ENCODE measurements at places on chromosomes 16 and 17. TPM values are rescaled to one million over a fixed set of nuclear protein-coding genes. Genes with fewer than 3 reads are reported as not detected.

DNA sequence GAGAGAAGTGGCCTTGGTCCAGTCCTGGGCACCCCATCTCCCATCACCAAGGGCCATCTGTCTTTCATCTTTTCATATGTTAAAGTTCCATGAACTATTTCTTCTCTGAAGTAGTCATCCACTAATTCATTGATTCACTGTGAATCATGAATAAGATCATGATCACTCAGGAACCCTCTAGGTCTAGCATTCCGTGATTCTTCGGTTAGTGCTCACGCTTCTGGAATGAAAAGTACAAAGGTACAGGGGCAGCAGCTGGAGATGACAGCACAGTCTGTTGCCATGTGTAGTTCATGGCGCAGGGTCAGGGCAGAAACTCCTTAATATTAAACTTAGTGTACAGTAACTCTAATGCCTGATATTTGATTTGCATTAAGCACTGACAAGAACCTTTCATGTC lies 127.1 kb downstream of the CDH13 start:
- DNase-seq, result no peak
- no peak overlapping the region for H3K4me3 ChIP-seq
- no peaks in the 10 kb centered on the region for H3K36me3 ChIP-seq
- no peak overlapping the region for H3K27ac ChIP-seq

GRCh38 chr17:74453665-74454196 lies 12.7 kb upstream of the CD300A start:
- H3K4me1 ChIP-seq, result peaks cover 6% of the 10 kb centered on the region
- no peaks in the 10 kb centered on the region for H3K36me3 ChIP-seq
- H3K27ac ChIP-seq, result no peak overlapping the region
- peaks cover 19% of the 10 kb centered on the region for H3K27me3 ChIP-seq
- peak overlapping the region; percentile 50 for H3K4me3 ChIP-seq
- no peak for DNase-seq

DNA sequence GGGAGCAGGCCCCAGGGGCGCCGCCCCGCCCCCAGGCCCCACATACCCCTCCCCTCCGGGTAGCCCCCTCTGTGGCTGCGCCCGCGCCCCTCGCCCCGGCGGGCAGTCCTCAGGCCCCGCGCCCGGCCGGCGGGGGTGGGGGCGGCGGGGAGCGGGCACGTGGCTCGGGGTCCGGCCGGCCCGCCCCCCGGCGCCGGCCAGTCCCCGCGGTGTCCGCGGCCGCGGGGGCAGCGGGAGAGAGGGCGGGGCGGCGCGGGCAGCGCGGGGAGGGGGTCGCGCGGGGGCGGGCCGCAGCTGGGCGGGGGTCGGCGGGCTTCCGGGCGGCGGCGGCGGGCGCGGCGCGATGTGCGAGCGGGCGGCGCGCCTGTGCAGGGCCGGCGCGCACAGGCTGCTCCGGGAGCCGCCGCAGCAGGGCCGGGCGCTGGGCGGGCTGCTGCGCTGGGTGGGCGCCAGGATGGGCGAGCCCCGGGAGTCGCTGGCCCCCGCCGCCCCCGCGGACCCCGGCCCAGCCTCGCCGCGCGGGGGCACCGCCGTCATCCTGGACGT lies 335 bp downstream of the NECAB2 start:
- no peaks in the 10 kb centered on the region for H3K36me3 ChIP-seq
- no peak for DNase-seq
- peaks cover 5% of the 10 kb centered on the region for H3K4me1 ChIP-seq
- H3K27me3 ChIP-seq, result peaks cover 25% of the 10 kb centered on the region

DNA sequence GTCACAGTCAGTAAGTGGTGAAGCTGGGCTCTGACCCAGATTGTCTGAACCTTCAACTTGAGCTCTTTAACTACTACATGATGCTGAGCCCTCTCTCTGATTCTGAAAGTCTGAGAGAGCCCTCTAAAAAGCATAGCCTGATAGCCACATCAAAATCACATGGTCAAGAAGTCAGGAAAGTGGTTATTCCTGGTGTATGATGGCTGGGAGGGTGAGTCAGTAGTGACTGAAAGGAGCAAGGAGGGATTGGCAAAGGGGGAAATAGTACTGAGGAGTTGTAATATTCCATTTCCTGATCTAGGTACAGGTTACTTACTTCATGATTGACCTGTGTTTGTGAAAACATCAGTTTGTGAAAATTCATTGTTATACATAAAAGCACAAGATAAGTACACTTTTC lies 89.1 kb downstream of the SSH2 start:
- H3K27ac ChIP-seq, result no peak overlapping the region
- no peaks in the 10 kb centered on the region for H3K27me3 ChIP-seq
- peaks cover 9% of the 10 kb centered on the region for H3K36me3 ChIP-seq
- peaks cover 8% of the 10 kb centered on the region for H3K4me1 ChIP-seq
- no peak overlapping the region for H3K4me3 ChIP-seq

- H3K27me3 ChIP-seq, result peaks cover 38% of the 10 kb centered on the region
- peaks cover 24% of the 10 kb centered on the region for H3K4me1 ChIP-seq
- no peaks in the 10 kb centered on the region for H3K36me3 ChIP-seq
- no peak for DNase-seq
- no peak overlapping the region for H3K27ac ChIP-seq
These were observed 814 bp upstream of the RUNDC3A start for GRCh38 chr17:44307387-44308186.

GRCh38 chr17:57527221-57528057 lies 217.7 kb downstream of the CCDC182 start:
- peaks cover 26% of the 10 kb centered on the region for H3K36me3 ChIP-seq
- no peaks in the 10 kb centered on the region for H3K27me3 ChIP-seq
- H3K4me1 ChIP-seq, result peaks cover 55% of the 10 kb centered on the region

- H3K27me3 ChIP-seq, result peaks cover 17% of the 10 kb centered on the region
- no peaks in the 10 kb centered on the region for H3K36me3 ChIP-seq
- no peak overlapping the region for H3K4me3 ChIP-seq
- H3K4me1 ChIP-seq, result no peaks in the 10 kb centered on the region
- no peak for DNase-seq
- H3K27ac ChIP-seq, result no peak overlapping the region
These were observed 62.5 kb downstream of the JPH3 start for GRCh38 chr16:87664792-87665191.

DNA sequence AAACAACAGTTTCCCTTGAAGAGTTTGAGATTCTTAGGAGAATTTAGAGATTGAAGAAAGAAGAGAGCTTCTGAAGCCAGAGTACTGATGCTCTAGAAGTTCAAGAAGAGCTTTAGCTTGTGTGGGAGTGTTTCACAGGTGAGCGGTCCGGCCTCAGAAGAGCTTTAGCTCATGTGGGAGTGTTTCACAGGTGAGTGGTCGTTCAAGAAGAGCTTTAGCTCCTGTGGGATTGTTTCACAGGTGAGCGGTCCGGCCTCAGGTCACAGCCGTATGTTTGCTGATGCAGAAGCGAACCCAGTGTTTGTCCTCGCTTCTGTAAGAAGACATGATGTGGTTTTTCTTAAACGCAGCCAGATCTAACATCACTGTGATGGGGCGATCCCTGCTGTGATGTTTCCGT lies 76.4 kb downstream of the SEC14L1 start:
- peaks cover 25% of the 10 kb centered on the region for H3K4me1 ChIP-seq
- no peak overlapping the region for H3K27ac ChIP-seq
- peaks cover 61% of the 10 kb centered on the region for H3K36me3 ChIP-seq
- H3K27me3 ChIP-seq, result no peaks in the 10 kb centered on the region

GRCh38 chr17:77307479-77308198 lies 166.9 kb downstream of the SEC14L1 start:
- DNase-seq, result no peak

DNA sequence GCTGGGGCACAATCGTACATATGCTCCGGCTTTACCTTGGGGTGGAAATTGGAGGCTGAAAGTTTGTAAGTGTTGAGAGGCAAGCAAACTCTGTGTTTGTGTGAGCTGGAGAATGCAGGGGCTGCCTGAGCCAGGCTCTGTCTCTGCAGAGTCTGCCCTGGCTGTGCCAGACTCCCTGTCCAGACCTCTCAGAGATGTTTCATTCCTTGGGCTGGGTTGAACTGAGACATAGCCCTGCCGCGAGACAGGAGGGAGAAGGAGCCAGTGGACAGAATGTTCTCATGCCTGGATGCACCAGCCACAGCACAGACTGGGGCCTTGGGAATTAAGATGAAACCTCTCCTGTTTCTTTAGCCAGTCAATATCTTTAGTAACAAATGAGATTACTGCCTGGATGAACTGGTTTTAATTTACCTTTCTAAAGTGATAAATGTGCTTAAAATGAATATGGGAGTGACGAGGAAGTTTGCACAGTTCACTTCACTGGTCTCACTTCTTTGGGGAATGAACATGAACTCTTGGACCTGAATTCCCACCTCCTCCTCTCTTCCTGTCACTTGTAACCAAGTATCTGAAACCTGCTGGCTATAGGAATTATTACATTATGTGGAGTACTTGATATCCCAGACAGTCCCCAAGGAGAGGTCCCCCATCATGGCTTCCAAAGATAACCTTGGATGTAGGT lies 40.1 kb downstream of the YPEL2 start:
- no peaks in the 10 kb centered on the region for H3K36me3 ChIP-seq
- H3K27me3 ChIP-seq, result no peaks in the 10 kb centered on the region

Gene COX6A2
- total RNA-seq, result not detected

All from activated B cell treated with CpG ODN at 0.5 μM for 24 hours (primary cell).